NCI-H1105 treated with DMSO at 0.1 percent for 48 hours (cell line): ENCODE measurements at places on chromosomes 12 and 14.
A peak's percentile ranks its signal among the peaks of the same experiment; 100 is the strongest.

DNA sequence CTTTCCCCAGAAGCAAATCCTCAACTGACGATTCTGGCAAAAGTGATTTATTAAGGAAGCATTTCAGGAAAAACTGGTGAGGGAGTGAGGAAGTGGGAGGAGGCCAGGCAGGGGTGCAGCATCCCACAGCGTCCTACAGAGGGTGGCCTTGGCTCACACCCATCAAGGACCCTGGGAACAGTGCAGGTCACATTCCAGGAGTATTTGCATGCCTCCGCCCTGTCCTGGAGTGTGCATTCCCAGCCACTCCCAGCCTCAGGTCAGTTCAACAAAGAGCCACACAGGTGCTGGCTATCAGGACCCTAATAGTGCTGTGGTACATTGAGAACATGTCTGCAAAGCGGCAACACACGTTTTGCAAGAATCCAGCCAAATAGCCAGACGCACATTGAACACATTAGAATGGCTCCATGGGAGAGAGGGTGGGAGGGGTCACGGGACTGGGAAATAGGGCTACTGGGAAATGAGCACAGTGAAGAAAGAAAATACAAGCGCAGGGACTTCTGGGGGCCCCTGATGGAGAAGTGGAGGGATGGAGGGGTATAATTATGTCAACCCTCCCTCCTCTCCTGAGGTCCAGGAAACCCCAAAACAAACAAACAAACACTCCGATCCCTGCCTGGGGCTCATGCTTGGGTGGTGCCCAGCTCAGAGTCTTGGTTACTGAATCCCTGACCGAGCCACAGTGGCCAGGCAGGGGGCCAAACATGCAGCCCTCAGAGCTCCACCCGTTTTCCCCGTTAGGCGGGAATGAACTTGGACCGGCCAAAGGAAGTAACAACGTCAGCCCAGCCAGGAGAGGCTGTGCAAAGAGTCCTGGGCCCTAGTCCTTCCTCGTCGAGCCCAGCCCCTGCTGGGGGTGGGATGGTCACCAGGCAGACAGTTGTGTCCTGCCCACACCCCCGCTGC, 36.5 kb downstream of the CMKLR1 start:
- no peak for DNase-seq

DNA sequence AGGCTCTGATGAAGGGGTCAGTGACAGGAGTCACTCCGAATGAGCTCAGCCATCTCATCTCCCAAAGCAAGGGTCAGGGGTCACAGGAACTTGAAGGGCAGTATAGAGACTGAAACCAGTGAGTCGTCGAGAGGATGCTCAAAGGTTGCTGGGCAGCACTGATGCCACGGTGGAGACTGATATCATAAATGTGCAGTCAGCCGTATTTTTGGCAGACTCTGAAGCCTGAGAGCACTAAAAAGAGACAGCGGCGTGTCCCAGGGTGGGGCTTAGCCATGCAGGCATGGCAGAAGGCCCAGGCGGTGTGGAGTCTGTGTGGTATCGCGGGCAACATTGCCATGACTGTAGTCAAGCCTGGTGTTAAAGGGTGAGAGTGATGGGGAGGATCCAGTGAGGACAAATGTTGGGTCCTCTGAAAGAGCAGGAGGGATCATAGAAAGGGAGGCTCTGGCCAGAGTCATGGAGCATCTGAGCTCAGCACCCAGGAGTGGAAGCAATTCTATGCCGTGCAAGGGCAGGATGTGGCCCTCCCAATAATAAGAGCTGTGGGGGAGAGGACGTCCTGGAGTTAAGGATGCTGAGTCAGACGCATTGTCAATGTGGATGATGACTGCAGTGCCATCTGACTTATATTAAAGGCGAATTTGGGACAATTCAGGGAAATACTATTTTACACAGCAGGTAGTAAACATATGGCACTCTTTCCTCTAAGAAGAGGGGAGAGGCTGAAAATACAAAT, 241.2 kb upstream of the FKBP4 start:
- DNase-seq, result no peak

- DNase-seq, result peak; percentile 11
Observed at GRCh38 chr14:46490238-46490685, 161.3 kb downstream of the RPL10L start.

DNA sequence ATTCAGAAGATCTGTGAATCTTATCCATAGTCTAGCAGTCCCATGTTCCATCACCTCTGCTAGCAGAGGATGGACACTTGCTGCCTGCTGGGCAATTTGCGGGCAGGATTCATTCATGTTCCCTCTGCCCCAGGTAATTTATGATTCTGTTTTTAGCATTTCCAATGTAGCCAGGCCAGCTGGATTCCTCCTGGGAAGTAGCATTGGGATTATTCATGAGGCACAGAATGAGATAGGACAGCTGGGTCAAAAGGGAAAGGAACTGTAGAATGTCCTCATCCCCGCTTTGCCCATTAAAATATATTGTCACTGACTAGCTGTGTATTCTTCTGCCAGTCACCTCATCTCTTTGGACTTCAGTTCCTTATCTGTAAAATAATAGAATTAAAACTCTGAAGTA, 68.7 kb downstream of the SLC35F4 start:
- no peak for DNase-seq

- DNase-seq, result no peak
Observed at GRCh38 chr12:57151741-57152630, 4.6 kb upstream of the LRP1-AS start.

DNA sequence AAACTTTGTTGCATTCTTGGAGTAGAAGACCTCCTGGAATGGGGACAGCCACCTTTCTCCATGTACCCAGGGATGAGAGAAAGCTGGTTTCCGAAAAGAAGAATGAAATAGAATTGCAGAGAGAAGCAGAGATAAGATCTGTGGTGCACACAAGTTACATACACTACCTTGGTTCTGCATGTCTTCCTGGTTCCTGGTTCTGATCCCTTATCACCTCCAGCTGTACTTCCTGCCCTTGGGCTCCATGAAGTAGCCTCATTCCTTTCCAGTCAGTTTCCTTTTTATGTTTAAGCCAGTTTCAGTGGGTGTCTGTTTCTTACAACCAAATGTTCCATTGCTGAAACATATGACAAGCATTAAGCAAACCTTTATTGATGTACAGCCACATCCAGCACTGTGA, 69.3 kb downstream of the FBXW8 start:
- no peak for DNase-seq

- no peak for DNase-seq
Observed at GRCh38 chr12:3333583-3333982, 157.4 kb upstream of the PRMT8 start.

- DNase-seq, result no peak
Observed at GRCh38 chr12:93273834-93274564, 103.7 kb upstream of the NUDT4 start.

- peak; percentile 16 for DNase-seq
Observed at GRCh38 chr12:46303039-46303666, 34.3 kb upstream of the SLC38A1 start.
